SJCRH30 (cell line): ENCODE measurements at places on chromosomes 7 and 10. TPM values are rescaled to one million over a fixed set of nuclear protein-coding genes. Genes with fewer than 3 reads are reported as not detected.

DNA sequence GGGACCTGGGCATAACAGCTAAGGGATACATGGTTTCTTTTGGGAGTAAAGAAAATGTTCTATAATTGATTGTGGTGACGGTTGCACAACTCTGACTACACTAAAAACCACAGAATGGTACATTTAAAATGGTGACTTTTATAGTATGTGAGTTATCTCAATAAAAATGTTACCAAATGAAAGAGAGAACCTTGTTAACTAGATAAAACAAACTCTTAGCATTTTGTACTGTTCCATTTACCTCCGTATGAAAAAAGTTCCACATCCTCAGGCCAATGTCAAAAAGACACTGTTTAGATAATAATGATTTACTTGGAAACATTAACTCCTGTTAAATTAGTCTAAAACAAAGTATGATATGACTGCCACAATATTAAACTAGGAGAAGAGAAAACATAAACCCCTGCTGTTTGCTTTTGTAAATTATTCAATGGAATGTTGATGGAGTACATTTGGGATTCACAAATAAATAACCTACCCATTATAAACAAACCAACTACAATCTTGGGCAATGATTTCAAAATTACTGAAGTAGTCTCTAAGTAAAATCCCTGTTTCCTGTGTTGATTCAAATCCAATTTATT lies 60.7 kb downstream of the SMURF1 start:
- no peaks in the 10 kb centered on the region for H3K36me3 ChIP-seq
- no peak overlapping the region for H3K4me3 ChIP-seq
- DNase-seq: no peak
- no peaks in the 10 kb centered on the region for H3K4me1 ChIP-seq
- no peak overlapping the region for H3K27ac ChIP-seq

DNA sequence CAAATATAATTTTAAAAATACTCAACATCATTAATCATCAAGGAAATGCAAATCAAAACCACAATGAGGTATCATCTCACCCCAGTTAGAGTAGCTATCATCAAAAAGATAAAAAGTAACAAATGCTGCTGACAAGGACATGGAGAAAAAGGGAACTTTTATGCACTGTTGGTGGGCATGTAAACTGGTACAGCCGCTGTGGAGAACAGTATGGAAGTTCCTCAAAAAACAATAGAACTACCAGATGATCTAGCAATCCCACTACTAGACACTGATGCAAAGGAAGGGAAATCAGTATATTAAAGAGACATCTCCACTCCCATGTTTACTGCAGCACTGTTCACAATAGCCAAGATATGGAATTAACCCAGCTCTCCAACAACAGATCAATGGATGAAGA lies 384.5 kb downstream of the PLXDC2 start:
- H3K36me3 ChIP-seq: no peaks in the 10 kb centered on the region
- no peaks in the 10 kb centered on the region for H3K27me3 ChIP-seq
- no peak overlapping the region for H3K4me3 ChIP-seq
- H3K4me1 ChIP-seq: no peaks in the 10 kb centered on the region
- H3K27ac ChIP-seq: no peak overlapping the region

- no peak for DNase-seq
- H3K4me3 ChIP-seq: no peak overlapping the region
- no peaks in the 10 kb centered on the region for H3K4me1 ChIP-seq
These were observed 85.8 kb upstream of the NAMPT start for GRCh38 chr7:106370542-106370941.

- no peaks in the 10 kb centered on the region for H3K4me1 ChIP-seq
- H3K27ac ChIP-seq: no peak overlapping the region
- no peaks in the 10 kb centered on the region for H3K27me3 ChIP-seq
- no peak for DNase-seq
- H3K4me3 ChIP-seq: no peak overlapping the region
These were observed 966.8 kb downstream of the LRMDA start for GRCh38 chr10:76398043-76398710.

DNA sequence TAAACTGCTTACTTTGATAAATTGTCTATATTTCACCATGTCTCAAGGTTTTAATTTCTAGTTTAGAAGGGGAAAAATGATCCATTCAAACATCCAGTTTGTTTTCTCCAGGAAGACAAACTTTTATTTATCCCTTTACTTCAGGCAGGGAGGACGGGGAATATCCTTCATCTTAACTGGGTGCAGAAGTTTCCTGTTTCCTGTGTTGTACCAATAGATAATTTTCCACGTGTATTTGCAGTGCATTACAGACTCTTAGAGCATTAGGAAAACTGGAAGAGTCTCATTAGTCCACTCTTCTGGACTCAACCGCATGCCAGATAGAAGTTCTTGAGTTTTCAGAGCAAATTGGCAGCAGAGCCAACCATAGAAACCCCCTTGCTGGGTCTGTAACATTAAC lies 39.4 kb upstream of the PIP4K2A start:
- H3K4me1 ChIP-seq: no peaks in the 10 kb centered on the region
- H3K36me3 ChIP-seq: no peaks in the 10 kb centered on the region
- DNase-seq: no peak
- no peaks in the 10 kb centered on the region for H3K27me3 ChIP-seq

DNA sequence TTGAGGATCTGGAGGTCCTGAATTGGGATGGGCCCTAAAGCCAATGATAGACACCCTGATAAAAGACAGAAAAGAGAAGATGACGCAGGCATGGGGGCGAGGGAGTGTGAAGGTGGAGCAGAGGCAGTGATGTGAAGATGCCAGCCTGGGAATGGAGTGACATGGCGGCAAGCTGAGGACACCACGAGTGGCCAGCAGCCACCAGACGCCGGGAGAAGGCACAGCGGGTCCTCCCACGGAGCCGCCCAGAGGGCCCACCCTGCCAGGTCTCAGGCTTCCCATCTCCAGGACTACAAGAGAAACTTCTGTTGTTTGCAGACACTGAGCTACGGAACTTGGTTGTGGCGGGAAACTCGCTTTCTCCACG lies 44.9 kb downstream of the DPYSL4 start:
- H3K4me3 ChIP-seq: no peak overlapping the region
- no peaks in the 10 kb centered on the region for H3K27me3 ChIP-seq
- H3K36me3 ChIP-seq: no peaks in the 10 kb centered on the region
- no peak overlapping the region for H3K27ac ChIP-seq
- DNase-seq: no peak
- peaks cover 2% of the 10 kb centered on the region; the same call in 1 of the 2 replicates for H3K4me1 ChIP-seq

DNA sequence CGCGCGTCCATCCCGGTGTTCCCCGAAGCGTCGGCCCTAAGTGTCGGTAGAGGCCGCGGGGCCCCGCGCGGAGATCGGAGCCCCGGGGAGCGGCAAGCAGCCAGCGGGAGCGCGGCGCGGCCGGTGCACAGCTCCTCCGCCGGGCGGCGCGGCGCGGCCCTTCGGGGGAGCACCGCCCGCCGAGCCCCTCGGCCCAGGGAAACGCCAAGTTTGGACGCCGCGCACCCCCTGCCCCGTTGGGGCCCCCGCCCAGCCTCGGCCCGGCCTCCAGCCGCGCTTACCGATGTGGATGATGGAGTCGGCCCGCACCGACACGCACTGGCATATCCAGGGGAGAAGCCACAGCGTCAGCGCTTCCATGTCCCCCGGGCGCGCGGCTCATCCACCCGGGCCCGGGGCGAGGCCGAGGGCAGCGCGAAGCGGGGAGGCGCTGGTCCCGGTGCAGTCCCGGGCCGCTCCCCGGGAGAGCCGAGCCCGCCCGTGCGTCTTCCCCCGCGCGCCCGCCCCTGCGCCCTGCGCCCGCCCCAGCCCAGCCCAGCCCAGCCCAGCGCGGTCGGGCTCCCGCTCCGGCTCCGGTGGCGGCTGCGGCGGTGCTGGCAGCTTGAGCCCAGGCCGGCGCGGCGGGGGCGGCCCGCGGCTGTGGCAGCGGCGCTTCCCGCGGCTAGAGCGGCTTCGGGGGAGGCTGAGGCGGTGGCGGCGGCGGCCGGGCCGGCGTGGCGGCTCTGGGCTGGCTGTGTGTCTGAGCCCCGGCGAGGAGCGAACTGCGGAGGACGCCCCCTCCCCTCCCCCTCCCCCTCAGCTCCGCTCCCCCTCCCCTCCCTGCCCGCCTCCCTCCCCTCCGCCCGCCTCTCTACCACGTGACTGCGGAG lies at the start of gene GRID1:
GRID1 (minus strand) TSS at position 763 of the 869 bp plus-strand sequence.
- no peak within 1 kb of the TSS for H3K4me3 ChIP-seq
- no peaks in the 10 kb centered on the region for H3K4me1 ChIP-seq
- no peaks in the 10 kb centered on the region for H3K27me3 ChIP-seq
- no peaks in the 10 kb centered on the region for H3K36me3 ChIP-seq
- DNase-seq: no peak

Gene ACTA2
- total RNA-seq: 0.48 and 0.95 TPM in 2 replicates
